ENCODE measurements at places on chromosomes 6 and 20.

DNA sequence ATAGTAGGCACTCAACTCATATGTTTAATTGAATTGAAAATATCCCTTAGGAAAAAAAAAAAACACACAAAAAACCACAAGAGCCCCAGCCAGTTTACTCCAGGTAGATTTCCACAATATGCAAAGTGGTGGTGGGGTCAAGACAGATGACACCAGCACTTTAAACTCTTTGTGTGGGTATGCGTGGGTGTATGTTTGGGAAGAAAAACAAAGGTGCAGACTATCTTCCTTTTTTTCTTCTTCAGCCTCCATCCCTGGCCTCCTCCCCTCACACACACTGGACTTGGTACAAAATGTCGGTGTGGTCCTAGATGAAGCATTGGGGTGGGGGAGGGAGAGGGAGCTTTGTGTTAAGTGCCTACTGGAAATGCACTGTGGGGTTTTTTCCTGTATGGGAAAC is 42.2 kb upstream of the CDKAL1 start:
- DNase-seq, result no peak

DNA sequence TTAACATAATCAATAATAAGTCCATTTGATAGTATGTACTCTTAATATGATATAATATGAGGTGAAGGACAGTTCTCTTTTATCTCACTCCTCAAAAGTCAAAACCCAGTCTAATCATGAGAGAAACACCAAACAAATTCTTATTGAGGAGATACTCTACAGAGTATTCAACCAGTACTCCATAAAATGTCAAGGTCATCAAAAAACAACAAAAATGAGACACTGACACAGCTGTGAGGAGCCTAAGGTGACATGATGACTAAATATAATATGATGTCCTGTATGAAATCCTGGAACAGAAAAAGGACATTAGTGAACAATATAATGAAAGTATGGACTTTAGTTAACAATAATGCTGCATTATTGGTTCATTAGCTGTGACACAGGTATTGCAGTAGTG is 675.1 kb downstream of the HTR1B start:
- no peak for DNase-seq

- peak; percentile 50 for DNase-seq
Observed at GRCh38 chr6:7389162-7389450, 436 bp downstream of the CAGE1 start.

DNA sequence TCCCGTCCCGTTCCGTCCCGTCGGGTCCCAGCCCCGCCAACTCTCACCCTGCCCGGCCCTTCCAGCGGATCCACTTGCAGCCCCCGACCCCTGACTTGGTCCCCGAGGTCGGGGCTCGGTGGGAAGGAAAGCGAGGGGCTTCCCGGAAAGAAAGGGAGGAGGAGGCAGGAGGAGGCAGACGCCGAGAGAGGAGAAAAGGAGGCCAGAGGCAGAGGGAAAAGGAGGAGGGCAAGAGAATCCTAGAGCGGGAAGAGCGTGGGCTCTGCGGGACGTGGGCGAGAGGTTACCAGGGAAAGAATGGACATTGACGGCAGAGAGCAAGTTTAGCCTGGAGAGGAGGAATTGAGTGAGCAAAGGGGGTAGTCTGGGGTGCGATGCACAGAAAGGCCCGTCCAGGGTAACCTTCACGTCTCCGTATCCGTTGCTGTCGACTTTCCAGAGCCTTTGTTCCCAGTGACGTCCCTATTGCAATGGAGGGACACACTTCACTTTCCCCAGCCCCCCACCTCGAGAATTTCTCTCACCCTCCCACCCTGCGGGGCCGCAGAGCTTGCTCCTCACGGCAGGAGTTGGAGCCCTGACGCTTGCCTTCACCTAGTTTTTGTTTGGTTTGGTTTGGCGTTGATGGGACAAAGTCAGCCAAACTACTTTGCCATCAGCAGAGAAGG is 477 bp upstream of the MOXD1 start:
- no peak for DNase-seq

DNA sequence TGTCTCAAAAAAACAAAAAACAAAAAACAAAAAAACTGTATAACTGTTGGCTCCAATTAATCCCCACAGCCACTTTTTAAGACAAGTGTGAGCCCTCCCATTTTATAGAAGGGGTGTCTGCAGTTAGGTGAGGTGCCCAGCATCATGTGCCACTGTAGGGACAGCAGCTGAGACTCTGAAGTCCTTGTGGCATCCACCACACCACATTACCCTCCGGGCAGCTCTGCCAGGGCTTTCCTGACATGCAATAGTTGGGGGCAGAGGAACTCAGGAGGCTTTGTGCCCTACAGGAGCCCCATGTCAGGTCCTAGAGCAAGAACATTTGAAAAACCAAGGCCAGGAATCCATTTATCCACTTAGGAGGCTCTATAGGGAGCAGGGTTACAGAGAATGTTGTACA is 17.3 kb downstream of the PKIG start:
- DNase-seq, result no peak

GRCh38 chr6:89580997-89581666 is 57.4 kb downstream of the LYRM2 start:
- no peak for DNase-seq

- DNase-seq, result no peak
Observed at GRCh38 chr6:69848552-69848951, 17.8 kb upstream of the COL19A1 start.

DNA sequence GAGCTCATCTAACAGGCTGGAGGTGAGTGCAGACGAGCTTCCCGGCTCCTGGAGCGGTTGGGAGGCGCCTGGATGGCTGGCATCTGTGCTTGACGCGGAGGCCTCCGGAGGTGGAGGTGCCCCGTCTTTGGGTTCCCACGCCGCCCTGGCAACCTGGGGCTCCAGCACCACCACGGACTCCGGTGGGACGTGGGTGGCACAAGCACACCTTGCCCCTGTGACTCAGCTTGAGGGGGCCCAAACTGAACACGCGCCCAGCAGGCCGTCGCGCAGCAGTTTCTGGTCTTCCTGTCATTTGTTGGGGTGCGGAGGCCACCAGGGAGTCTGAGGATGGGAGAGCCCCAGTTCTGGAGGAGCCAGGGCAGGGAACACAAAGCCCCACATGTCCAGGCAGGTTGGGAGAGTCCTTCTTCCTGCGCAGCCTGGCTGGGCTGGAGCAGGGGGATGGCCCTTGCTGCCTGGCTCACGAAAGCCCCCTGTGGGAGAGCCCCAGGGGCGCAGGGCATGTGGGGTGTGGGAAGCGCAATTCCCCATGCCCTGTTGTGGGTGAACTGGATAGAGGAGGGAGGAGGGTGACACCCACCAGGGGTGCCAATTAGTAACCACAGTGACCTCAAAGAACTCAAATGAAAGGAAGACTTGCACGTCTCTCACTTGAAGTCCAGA is 1378.6 kb upstream of the DEFB115 start:
- no peak for DNase-seq

DNA sequence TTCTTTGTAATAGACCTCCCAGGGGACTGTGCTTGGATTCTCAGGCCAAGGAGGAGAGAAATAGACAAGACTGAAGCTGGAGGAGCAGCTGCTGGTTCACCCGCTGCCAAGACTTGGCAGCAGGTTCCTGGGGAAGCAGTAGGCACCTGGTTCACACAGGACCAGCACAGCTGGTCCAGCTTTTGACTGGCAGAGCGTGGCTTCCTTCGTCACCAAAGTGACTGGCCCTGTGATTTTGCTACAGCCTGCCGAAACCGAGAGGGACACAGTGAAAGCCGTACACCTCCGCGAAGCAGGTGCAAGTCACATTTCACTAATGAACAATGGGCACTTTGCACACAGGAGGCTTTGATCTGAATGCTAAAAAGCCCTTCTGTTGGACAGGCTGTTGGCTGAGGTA is 199.0 kb downstream of the RNF144B start:
- DNase-seq, result no peak
